ENCODE measurements at places on chromosomes 5 and 9.

GRCh38 chr9:91185193-91185886 lies 176.4 kb downstream of the AUH start:
- no peak for DNase-seq

GRCh38 chr9:15306068-15306756 lies 804 bp downstream of the TTC39B start:
- DNase-seq, result no peak

DNA sequence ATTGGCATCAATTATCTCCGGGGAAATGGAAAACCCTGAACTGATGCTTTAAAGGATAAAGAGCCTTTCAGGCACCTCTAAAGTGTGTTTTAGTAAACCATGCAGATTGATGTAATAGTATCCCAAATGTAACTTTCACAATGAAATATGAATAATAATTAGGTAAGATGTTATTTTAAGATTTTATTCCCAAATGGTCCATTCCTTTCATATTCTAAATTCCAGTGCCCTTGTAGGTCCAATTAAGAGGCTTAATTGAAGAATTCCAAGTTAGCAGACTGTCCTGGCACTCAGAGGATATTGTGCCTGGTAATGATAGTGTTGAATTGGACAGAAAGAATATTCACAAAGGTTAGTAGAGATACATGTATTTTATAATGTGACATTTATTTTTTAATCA lies 352.5 kb upstream of the NUDT12 start:
- DNase-seq, result no peak

- DNase-seq, result no peak
These were observed 43.0 kb upstream of the SLC46A2 start for GRCh38 chr9:112933696-112934095.

DNA sequence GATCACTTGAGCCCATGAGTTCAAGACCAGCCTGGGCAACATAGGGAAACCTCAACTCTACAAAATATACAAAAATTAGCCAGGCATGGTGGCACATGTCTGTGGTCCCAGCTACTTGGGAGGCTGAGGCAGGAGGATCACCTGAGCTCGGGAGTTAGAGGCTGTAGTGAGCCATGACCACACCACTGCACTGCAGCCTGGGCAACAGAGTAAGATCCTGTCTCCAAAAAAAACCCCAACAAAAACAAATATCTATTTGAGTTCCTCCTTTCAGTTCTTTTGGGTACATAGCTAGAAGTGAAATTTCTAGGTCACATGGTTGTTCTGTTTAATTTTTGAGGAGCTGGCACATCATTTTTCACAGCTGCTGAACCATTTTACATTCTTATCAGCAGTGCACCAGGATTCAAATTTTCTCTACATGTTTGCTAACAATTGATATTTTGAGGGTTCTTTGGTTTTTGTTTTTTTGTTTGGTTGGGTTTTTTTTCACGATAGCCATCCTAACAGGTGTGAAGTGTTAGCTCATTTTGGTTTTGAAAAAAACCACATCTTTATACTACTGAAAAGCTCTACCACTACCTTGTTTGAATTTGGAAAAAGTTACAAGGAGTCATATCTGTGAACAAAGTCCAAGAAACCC lies 176.9 kb upstream of the SLC12A2 start:
- no peak for DNase-seq

DNA sequence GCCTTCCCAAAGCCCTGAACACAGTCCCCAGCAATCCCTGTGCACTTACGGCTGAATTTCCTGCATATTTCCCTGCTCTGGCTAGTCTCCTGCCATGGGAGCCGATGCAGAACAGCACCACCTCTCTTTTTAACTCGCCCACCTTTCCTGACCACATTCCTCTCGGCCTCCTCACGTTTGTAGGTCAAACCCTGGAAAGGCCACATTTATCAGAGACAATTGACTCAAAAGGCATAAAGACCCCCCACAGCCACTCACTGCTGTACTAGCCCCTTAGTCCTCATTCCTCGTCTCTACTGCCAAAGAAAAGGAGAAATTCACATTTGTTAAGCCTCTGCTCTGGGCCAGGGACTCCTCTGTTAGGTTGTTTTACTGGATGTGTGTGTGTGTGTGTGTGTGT lies 43.6 kb downstream of the ENC1 start:
- no peak for DNase-seq

GRCh38 chr9:127132921-127133647 lies 10.6 kb upstream of the ANGPTL2 start:
- DNase-seq, result no peak

GRCh38 chr9:95143591-95144561 lies 173.6 kb downstream of the FANCC start:
- DNase-seq, result no peak

DNA sequence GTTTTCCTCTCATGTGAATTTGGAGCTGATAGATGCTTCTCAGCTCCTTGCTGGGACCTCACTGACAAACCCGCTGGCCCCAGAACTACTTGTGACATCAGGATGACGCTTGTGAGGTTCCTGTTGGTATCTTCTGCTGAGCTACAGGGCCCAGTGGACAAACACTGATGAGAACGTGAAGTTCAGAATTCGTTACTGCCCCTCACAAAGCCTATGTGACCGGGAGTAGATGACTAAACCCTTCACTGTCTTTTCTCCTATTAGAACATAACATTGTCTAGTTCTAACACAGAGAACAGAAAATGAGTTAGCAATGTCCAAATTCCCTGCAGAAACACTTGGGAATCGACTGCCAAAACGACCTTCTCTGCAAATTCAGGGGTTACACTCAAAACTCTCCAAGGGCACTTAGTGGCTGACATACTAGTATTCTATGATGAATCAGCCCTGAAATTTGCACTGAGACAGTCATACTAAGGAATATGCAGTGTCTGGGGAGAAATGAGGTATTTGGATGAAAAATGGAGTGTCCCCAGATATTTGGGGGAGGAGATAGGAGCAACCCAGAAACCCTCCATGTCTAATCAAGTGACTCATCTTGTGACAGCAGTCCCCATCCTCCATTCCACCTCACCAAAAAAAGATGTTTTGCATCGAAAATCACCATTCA lies 143.2 kb upstream of the TRIM32 start:
- peak; percentile 40 for DNase-seq

GRCh38 chr5:35309365-35310130 lies 79.3 kb upstream of the PRLR start:
- DNase-seq, result no peak

- no peak for DNase-seq
These were observed 23.9 kb downstream of the RIC1 start for GRCh38 chr9:5652821-5653220.

DNA sequence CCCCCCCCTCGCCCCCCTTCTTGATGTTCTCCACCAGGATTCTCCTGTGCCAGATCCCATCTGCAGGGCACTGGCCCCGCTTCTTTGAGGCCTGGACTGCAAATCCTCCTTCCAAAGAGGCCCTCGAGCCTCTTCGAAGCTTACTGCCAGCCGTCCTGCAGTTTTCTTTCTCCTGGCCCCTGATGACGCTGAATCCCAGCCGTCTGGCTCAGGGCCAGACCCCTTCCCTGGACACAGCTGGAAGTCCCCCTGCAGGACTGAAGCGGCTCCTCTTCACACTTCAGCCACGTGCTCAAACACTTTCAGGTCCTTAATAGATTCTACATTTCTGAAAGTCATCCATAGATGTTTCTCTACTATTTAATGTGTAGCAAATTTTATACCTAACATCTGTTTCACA lies 121.5 kb downstream of the EHMT1 start:
- DNase-seq, result no peak

DNA sequence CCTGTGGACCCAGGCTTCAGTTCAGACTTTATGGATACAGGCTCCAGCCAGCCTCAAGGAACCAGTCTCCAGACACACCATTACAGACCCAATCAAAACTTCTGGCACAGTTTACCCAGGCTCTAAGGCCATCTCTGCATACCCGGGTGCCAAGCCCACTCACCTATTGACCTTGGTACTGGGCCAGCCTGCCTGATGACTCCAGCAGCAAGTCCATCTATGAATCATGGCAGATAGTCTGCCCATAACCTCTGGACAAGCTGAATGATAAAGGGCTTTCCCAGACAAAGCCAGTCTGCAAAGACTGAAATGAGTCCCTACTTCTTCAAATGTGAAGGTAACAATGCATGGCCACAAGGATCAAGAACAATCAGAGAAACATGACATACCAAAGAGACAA lies 1327.1 kb upstream of the C9orf72 start:
- no peak for DNase-seq

DNA sequence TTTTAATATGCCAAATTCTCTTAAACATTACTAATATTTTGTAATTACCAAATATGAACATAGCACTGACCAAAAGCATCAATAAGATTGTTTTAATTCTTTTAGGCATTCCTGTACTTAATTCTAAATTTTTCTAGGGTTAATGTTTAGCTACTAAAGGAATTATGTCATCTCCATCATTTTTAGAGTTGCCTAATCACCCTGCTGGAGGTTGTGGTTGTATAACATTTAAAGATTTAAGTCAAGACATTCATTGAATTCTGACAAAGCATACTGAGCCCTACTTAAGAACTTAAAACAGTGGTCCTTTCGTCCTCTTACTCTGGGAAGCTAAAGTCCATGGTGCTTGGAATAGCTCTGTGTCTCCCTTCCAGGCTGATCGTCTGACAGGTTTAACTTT lies 28.1 kb upstream of the DAB2 start:
- DNase-seq, result peak; percentile 68

- DNase-seq, result no peak
These were observed 54.2 kb upstream of the DAPK1 start for GRCh38 chr9:87443461-87443860.

DNA sequence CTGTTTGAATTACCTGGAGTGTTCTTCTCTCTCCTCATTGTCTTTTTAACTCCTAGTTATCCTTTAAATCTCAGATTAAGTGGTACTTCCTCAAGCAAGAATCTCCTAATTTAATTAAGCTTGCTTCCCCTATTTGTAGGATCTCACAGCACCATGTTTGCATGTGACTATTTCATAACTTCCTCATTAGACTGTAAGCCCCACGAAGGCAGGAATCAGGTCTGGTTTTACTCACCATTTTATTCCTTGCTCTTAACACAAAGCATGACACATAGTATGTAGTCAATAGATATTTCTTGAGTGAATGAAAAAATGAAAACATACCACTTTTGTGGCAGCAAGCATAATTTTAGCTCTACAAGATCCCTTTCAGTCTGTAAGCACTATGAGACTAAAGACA lies 1.3 kb upstream of the ERMP1 start:
- DNase-seq, result no peak

DNA sequence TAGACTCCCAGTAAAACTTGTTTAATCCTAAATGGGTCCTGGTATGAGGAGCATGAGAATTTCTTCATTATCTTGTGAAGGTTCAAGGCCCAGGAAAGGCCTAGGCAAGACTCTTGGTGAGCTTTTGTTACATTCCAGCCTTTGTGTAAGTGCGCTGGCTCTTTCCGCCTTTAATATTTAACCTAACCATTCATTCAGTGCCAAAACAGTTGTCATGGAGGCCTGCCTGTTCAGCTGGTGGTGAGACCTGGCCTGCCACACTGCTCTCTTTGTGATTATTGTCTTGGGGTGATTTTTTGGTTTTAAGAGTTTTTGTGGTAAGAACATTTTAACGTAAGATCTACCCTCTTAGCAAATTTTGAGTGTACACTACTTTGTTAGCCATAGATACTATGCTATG lies 127.5 kb upstream of the WWC1 start:
- no peak for DNase-seq

GRCh38 chr5:115831163-115831768 lies 10.1 kb downstream of the ATG12 start:
- DNase-seq, result no peak

- no peak for DNase-seq
These were observed 8.8 kb upstream of the BARX1 start for GRCh38 chr9:93963969-93964368.

- no peak for DNase-seq
These were observed 159.8 kb upstream of the PHYKPL start for GRCh38 chr5:178392386-178392785.

DNA sequence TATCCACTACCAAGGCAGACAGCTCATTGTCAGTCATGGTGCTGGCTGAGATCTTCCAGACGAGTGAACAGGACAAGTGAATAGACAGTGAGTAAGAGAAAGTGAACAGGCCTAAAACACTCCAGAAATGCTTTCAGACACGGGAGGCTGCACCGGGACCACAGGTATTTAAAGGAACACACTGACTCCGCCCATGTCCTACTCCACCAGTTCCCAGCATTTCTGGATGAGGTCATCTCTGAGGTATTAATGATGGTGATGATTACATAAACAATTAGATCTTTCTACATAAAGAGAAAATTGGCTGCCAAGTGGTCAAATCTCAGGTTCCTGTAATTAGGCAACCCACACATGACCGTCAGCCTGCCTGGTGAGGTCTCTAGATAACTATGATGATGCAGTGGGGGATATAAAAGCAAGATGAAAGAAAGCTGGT lies at the start of gene ACTBL2:
Gene ACTBL2, minus strand, starts transcription at position 141 of the 436 bp plus-strand sequence. Its CDS starts 104 bp downstream, at position 37.
- peak; percentile 66 for DNase-seq

GRCh38 chr5:139763930-139764791 lies 31.4 kb upstream of the PSD2 start:
- DNase-seq, result no peak

- no peak for DNase-seq
These were observed 861 bp downstream of the PCDHGB5 start for GRCh38 chr5:141398608-141399007.

DNA sequence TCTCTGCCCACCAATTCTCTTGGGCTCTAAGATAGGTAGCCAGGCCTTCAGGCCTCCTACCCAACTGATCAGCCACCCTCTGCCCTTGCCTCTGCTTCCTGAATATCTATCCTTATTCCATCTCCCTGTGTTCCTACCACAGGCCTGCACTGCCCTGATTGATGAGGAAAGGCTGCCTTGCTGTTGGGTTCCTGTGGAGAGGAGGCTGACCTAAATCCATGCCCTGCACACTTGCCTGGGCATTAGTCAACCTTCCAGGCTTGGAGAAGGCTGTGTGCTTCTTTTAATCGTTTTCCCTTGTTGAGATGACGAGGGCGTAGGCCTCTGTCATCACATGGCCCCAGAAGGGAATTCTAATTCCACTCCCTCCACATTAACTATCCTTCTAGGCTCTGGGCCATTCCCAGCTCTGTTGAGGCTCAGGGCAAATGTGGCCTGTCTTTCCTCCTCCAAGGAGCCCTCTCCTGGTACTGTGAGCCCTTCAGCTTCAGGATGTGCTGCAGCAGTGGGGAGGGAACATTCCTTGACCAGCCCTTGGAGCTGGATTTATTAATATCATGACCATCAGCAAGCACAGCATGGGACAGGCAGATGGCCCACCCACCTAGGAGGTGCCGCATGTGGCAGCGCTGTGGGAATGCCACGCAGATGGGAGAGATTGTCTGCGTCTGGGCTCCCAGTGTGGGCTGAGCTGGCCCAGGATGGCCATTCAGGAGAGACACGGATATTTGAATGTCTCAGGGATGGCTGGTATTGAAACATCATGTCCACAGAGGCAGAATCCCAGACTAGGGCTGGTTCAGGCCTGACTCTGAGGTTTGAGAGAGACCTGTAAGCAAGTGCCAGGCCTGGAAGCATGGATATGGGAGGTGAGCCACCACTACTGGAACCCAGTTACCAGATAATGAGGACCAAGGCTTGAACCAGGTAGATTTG lies 40.9 kb downstream of the ANGPTL2 start:
- DNase-seq, result no peak

- DNase-seq, result no peak
These were observed 7.3 kb downstream of the CSF1R start for GRCh38 chr5:150078802-150079689.

All from AG04449 (cell line).